NCI-H2107 (cell line): ENCODE measurements at places on chromosomes 1 and 21.

DNA sequence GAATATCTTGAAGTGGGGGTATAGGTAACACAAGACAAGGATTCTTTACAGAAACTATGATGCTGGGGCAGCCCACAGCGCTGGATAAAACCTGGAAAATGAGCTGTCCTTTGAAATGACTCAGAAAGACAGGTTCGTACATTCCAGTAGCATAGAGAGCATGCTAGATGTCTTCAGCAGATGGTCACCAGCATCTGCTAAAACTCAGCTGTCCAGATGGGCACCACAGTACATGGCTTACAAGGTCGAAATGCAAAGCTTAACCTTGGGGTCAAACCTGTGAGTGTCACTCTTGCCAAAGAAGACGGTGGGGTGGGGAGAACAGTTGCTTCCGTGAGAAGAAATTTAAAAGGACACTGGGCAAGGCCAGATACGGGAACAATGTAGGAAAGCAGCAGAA lies 41.3 kb upstream of the TRIM45 start:
- no peak for DNase-seq

GRCh38 chr1:3333903-3334302 lies 120.6 kb upstream of the ARHGEF16 start:
- no peak for DNase-seq

DNA sequence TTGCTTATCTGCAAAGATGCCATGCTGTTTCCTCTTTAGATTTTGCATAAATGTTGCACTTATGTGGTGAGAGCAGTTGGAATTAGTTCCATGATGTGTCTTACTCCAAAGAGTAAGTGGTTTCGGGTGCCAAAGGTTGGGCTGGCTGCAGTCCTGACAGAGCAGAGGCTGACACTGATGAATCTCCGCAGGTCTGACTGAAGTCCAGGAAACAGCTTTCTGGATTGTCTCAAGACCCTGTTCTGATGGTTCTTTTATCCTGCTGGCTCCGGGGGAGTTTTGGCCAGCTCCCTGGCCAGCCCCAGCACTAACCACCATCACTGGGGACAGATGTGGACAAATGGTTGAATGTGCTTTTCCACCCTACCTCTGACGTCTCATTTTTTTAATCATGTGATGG lies 207.2 kb upstream of the KIAA0040 start:
- DNase-seq, result no peak

DNA sequence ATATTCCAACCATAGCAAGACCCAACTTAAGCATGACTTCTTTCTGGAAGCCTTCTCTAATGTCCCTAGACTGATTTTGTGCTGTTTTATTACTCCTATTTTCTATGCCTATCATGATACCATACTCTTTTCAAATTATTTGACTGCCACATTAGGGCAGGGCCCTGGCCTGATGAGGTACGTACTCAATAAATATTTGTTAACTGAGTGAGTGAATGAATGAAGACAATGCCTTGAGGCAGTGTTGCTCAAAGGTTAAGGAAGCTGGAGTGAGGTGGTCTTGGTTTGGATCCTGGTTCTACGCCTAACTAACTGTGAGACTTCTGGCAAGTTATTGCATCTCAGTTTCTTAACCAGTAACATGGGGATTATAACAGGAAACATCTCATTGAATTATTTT lies 38.3 kb upstream of the BACH1 start:
- DNase-seq, result no peak

DNA sequence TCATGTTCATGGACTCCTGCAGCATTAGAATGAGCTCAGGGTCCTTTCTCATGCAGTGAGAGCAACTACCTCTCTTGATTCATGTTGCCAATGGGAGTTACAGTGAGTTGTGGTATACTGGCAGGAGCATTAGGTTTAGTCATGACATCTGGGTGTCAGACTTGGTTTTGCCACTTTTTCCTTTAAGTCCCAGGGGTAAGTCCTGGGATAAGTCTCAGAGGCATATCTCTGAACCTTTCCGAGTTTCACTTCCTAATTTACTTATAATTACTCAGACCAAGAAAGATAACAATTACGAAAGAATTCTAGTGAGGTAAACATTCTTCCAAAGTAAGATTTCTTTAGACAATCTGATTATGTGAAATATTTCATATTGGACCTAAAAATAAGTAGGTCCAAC lies 606.0 kb downstream of the SMYD3 start:
- no peak for DNase-seq

GRCh38 chr1:176512966-176513365 lies 50.0 kb downstream of the PAPPA2 start:
- DNase-seq, result no peak

DNA sequence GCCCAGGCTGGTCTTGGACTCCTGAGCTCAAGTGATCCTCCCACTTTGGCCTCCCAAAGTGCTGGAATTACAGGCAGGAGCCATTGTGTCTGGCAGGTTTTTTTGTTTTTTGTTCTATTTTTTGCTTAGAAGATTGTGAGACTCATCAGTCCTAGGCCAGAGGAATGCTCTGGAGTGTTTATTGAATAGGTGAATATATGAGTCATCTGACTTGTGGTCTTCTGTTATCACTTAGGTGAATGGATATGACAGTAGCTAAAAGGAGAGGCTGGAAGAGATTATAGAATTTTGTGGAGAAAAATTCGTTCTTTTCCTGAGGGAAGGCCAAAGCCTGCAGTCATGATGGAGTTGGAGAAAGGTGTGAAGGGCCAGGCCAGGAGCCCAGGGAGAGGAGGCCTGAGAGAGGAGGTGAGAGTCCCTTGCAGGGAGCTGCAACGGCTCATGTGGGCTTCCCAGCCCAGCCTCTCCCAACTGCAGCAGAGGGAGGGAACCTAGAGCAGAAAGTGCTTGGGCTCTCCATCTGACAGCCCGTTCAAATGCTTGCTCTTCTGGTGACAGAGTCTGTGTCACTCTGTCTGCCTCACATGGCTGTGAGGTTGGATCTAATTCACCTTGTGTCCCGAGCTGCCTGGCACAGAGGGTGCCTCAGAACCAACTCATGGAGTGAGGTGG lies 31.6 kb upstream of the ACOT11 start:
- no peak for DNase-seq

GRCh38 chr1:153539395-153540093 lies 1.2 kb downstream of the S100A5 start:
- DNase-seq, result no peak

GRCh38 chr1:107669996-107670395 lies 295.0 kb downstream of the VAV3 start:
- no peak for DNase-seq

DNA sequence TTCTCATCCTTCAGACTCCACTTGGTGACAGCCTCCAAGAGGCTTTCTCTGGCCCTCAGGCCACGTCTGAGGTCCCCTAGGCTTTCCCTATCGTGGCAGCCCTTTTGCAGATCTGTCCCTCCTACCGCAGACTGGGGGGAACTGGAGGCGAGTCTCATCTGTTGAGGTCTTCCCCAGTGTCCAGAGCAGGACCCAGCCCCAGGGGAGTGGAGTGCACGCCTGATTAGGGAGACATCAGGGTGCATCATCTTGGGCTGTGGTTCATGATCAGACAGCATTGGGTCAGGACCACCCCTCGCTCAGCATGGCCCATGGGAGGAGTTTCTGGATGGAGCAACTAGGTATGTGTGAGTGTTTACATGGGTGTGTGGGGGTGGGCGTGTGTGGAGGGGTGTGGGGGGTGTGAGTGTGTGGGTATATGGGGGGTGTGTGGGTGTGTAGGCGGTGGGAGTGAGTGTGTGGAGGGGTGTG lies 8.5 kb upstream of the MATN1 start:
- DNase-seq, result no peak

DNA sequence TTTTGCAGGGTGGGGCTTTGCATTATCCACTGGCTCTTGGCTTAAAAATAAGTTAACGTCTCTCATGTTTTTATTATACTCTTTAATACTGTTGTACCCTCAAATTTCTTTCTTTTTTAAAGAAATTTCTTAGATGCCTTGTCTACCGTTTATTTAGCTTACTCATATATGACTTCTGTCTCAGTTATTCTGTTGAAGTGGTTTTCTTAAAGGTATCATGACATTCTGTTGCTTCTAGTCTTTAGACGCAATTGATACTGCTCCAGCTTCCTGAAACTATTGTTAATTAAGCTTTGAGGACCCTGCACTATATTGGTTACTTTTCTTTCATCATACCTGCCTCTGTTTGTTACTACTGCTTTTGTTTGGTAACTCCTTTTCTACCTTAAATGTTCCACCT lies 11.7 kb downstream of the PKN2 start:
- DNase-seq, result no peak

DNA sequence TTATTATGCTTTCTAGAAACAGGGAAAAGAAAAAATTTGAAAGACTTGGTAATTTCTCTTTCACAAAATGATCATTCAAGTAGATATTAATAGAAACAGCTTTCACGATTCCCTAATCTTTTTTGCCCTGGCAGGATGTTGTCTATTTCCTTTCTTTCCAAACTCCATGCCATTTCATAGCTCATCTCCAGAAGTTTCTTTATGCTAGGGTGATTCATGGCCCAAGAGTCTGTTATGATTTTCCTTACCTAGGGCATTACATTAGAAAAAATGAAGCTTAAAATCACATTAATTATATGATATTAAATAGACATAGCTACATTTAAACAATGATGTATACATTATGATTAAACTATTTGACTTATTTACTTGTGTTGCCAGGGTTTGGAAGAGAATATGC lies 762.1 kb downstream of the LTN1 start:
- DNase-seq, result no peak

GRCh38 chr1:99218572-99218971 lies 45.7 kb upstream of the PLPPR4 start:
- DNase-seq, result no peak

DNA sequence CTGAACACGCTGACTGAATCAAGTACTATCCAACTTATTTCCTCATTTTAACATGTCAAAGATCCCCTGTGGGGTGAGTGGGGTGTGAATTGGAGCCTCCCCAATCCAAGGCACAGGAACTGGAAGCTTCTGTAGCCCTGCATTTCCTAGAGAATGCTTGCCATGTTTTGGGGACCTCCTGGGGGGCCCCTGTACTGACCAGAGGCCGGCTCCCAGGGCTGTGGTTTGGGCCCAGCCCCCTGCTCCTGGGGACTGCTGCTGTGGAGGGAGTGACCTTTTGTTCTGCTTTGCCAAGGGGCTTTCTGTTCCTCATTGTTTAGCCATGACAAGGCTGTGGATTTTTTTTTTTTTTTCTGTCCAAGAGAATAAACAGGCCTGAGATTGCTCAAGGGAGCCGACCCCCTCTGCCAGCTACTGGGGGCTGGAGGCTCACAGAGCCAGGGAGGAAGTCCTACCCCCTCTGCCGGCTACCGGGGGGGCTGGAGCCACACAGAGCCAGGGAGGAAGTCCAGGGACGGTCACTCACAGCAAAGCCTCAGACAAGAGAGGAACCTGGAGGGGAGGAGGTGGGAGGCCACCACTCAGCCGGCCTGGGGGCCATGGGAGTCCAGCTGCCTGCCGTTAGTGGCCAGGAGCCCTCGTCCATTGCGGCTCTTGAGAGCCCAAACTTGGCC lies 17.4 kb downstream of the TNFRSF1B start:
- no peak for DNase-seq

GRCh38 chr1:147475488-147475887 lies 65.8 kb upstream of the BCL9 start:
- no peak for DNase-seq

DNA sequence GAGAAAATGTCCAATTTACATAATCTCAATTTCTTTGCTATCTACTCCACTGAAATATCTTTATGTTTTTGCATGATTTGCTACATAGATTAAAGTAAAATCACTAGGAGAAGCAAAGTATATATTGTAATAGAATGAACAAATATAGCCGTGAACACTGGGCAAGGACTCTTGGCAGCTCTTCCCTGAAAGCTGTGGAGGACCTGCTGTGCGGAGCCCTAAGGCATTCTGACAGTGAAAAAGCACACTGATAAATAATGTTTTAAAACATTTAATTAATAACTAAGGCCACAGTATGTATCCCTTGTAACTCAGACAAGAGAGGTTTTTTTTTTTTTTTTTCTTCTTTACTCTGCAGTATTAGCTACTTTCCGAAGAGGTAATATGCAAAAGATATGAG lies 256.1 kb upstream of the DPYD start:
- DNase-seq, result no peak

GRCh38 chr1:94926915-94927404 lies at the start of gene CNN3:
Gene CNN3 (minus strand): TSS chr1:94927110. CDS start chr1:94926894, 216 bp downstream.
- DNase-seq, result peak; percentile 94

GRCh38 chr21:42863504-42863870 lies 15.9 kb downstream of the WDR4 start:
- DNase-seq, result no peak

- DNase-seq, result no peak
Measured at GRCh38 chr1:115505148-115505571, 136.6 kb upstream of the VANGL1 start.

- DNase-seq, result no peak
Measured at GRCh38 chr1:9242338-9242969, 7.9 kb downstream of the H6PD start.

DNA sequence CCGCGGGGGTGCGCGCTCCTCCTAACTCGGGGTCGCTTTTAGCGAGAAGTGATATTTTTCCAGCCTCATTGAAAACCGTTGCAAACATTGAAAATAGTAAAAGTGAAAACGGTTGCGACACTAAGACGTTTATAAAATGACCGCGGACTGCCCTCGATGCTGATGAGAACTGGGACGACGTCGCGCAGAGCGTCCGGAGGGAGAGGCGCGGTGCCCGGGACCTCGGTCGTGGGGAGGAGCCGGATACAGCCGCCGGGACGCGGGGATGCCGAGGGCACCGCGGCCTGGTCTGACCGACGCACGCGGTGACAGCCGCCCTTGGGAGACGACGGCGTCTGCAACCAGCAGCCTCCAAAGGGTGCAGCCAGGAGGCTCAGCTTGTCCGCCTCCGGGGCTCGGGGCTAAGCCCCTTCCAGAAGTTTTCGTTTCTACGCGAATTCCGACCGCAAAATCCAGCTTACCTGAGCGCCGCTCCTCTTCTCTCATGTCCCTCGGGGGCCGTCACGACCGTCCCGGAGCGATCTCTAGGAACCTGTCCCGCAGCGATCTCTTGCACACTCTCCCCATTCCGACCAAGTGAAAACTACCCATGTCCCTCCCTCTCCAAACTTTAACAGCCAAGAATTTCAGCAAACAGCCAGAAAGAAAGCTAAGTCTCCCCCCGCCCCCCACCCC lies 144.4 kb upstream of the ETS2 start:
- DNase-seq, result no peak

DNA sequence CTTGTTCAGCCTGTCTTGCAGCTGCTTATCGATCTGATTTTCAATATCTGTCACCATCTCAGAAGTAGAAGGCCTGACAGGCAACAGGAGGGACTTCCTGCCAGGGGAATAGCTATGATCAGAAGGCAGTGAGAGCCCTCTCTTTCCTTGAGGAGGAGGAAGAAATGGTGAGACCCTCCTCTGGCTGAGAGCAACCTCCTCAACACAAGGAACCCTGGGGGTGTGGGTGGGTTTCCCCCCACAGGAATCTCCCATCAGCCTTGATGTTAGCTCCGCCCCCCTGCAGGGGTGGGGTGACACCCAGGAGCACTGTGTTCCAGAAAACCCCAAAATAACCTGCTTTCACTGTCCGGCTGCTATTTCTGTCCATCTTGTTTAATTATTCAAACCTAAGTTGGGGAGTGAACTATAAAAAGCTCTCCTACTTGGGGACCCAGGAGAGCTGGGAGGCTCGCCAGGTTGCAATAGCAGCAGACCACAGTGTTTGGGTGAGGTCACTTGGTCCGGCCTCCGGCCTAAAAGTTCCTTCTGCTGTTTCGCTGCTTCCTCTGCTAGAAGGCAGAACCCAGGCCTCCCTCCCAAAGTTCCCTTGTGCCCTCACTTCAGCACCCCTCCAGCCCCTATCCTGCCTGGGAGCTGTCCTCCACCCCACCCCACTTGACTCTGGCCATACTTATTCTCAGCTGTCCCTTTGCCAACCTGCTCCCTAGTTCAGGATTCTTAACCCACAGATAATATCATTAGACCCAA lies 7.8 kb upstream of the MEF2D start:
- no peak for DNase-seq
